ENCODE measurements at places on chromosomes 12 and 14.

- no peak for DNase-seq
These were observed 151.3 kb downstream of the TTC7B start for GRCh38 chr14:90664911-90665310.

DNA sequence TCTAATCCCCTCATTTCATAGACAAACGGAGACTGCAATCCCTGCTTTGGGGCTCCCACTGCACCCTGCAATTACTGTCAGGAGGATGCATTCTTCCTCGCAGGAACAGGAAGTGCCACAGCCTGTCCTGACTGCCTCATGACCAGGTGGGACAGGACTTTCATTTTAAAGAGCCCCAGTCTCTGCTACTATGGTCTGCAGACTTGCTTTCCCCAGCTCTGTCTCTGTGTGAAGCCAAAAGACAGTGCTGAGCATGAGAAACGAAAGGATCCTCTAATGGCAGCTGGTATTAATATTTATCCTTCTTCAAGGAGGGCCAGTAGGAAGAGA, 60.0 kb upstream of the PNMA1 start:
- no peak for DNase-seq

DNA sequence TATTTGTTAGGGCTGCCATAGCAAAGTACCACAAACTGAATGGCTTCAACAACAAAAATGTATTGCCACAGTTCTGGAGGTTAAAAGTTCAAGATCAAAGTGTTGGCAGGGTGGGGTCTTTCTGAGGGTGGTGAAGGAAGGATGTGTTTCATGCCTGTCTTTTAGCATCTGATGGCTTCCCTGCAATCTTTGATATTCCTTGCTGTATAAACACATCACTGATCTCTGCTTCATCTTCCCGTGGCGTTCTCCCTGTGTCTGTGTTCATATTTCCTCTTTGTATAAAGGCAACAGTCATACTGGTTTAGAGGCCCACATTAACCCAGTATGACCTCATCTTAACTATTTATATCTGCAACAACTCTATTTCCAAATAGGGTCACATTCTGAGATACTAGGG, 167.5 kb downstream of the BTG1 start:
- no peak for DNase-seq

- DNase-seq = no peak
These were observed 1.2 kb downstream of the KRT72 start for GRCh38 chr12:52600071-52600470.

DNA sequence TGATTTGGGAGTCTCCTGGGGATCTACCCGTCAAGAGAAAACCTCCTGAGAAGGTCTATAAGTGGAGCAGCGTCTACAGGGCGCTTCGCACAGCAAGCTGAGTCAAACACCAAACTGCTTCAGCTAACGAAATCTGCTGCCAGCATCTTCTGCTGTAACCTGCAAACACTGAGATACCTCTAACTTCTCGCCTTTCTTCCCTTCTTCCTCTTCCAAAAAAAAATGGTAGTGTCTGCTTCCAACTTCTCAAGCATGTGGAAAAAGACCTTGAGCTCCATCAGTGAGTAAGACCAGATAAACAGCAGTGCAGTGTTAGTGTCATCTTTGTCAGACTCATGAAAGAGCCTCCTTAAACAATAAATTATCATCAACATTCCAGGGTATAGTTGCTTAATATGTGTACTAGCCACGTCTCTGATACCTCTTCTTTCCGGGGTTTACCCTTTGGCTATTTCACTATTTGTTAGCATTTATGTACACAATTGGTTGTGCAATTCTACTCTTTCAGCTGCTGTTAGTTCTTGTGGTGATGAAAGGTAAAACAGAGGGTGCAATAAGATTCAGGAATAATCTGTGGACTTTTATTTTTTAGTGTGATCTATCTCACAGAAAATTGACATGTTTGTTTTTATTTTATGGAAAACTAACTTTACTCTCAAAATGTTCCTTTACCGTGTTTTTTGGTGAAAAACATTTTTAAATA, 81.6 kb downstream of the LLPH start:
- DNase-seq = no peak

- no peak for DNase-seq
These were observed 62.5 kb downstream of the MED13L start for GRCh38 chr12:116215023-116215422.

GRCh38 chr14:29587046-29587445, 340.6 kb downstream of the PRKD1 start:
- DNase-seq = no peak

GRCh38 chr14:104108570-104109541, 23.4 kb downstream of the ASPG start:
- DNase-seq = no peak

DNA sequence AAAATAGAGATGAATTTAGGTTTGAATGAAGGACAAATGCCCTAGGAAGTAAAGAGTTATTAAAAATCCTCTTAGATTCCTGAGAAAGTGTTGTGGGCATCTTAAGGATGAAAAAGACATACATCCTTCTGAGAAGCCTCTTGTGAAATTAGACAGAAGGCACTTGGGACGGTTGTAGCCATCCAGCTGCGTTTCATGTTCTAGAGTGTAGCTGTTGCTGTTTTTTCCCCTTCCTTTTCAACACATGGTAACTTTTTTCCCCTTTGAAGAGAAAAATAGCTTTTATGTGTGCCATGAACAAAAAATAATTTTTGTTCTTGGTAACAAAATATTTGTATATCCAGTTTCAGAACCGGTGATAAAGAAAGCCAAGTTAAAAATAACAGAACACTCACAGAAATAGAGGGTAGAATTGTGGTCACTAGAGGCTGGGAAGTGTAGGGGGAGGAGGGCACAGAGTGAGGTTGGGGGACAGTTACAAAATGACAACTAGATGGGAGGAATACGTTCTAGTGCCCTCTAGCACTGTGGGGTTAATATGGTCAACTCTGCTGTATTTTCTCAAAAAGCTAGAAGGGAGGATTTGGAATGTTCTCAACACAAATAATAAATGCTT, 58.4 kb downstream of the PTHLH start:
- no peak for DNase-seq

DNA sequence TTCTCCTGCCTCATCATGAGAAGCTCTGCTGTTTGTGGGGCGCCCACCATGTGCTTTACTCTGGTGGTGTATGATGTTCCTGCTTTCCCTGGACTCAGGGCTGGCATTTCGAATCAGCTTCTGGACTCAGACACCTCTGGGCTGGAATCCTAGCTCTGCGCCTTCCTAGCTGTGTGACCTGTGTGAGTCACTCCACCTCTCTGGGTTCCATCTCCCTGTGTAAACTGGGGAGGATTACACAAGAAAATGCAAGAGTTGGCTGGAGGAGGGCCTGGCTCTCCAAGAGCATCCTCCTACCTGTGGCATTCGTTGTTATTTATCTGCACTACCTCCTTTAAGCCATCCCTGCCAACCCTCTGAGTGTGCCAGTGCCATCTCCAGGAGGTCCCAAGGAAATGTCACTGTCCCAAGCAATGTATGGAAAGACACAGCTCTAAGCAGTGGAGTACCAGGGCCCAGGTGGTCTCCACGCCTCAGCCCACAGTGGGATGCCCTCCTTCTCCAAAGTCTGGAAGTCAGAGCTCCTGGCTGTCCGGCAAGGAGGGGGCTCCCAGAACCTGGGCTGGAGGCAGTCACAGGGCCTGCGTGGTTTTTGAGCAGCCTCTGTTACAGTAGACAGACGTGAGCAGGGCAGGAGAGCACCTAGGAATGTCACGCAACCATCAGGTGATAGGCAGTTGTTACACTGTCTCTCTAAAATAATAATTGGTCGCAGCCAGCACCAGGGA, 7.3 kb upstream of the TNFAIP2 start:
- no peak for DNase-seq

- no peak for DNase-seq
These were observed 487 bp upstream of the NRDE2 start for GRCh38 chr14:90332271-90332584.

- DNase-seq = no peak
These were observed 1.1 kb downstream of the DCTN2 start for GRCh38 chr12:57545809-57546437.

GRCh38 chr14:92711976-92712653, 36.3 kb downstream of the LGMN start:
- no peak for DNase-seq

- peak; percentile 83 for DNase-seq
These were observed 211.7 kb upstream of the FKBP4 start for GRCh38 chr12:2583091-2583497.

- no peak for DNase-seq
These were observed 232.4 kb upstream of the SFSWAP start for GRCh38 chr12:131478468-131478867.

- no peak for DNase-seq
These were observed 4.5 kb downstream of the TMX1 start for GRCh38 chr14:51244591-51244990.

- DNase-seq = no peak
These were observed 113.1 kb upstream of the FKBP4 start for GRCh38 chr12:2681450-2682205.

- DNase-seq = no peak
These were observed 253.1 kb downstream of the ANO2 start for GRCh38 chr12:5691943-5692342.

- no peak for DNase-seq
These were observed 20.2 kb downstream of the P2RX2 start for GRCh38 chr12:132638541-132639408.

GRCh38 chr12:121466794-121467637, 67.1 kb downstream of the RNF34 start:
- DNase-seq = peak; percentile 90

DNA sequence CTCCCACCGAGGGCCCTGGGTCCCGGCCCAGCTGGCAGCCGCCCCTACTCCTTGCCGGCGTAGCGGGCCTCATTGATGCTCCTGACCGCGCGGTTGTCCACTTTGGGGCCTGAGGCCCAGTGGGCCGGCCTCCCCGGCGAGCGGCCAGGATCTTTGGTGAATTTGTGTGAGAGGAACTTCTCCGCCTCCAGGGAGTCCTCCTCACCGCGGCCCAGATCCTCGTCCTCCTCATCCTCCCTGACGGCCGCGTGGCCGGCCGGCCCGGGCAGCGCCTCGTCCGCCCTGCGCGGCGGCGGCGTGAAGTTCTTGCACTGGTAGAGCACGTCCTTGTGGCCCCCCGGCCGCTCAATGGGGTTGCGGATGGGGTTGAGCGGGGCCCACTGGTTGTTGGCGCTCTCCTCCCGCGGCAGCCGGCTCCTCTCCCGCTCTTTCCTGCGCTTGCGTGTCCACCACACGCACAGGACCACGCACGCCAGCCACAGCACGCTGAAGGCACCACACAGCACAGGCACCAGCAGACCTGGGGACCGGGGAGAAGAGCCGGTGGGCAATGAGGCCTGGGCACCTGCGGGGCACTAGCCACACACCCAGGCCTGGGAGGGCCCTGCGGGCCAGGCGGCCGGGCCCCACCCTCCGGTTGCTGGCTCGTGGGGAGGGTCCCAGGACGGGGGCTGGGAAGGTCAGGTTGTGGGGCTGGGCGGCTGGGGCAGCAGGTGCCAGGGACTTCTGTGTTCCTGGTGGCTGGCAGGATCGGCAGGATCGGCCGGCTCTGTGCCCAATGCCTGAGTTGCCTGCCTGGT, 25.7 kb downstream of the JAG2 start:
- DNase-seq = no peak

DNA sequence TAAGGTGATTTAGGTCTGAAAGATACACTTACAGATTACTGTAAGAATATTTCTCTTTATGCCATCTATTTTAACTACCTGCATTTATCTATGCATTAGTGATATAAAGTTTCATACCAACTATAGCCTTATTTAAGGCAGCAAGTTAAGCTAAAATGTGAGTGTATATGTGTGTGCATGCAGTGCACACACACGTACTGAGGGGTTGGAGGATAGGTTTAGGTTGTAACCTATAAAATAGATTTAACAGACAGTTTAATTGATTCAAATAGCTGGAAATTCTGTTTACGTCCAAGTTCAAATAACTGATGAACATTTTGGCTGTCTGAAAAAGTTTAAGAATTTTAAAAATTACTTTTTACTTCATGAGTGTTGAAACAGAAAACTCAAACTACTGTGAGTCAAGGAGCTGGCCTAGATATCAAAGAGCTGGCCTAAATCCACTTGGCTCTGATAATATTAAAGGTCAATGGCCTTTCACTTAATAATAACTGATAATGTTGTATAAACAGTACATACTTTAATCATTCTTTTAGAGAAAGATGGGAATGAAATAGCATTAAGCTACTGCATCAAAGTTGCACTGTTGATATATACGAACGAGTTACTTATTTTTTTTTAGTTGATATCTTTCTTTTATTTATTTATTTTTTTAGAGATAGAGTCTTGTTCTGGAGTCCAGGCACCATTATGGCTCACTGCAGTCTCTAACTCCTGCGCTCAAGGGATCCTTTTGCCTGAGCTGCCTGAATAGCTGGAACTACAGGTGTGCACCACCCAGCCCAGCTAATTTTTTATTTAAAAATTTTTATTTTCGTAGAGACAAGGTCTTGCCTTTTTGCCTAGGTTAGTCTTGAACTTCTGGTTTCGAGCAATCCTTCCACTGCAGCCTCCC, 13.8 kb upstream of the KCNJ8 start:
- DNase-seq = no peak

GRCh38 chr14:94021416-94022157, 4.6 kb upstream of the OTUB2 start:
- DNase-seq = no peak

DNA sequence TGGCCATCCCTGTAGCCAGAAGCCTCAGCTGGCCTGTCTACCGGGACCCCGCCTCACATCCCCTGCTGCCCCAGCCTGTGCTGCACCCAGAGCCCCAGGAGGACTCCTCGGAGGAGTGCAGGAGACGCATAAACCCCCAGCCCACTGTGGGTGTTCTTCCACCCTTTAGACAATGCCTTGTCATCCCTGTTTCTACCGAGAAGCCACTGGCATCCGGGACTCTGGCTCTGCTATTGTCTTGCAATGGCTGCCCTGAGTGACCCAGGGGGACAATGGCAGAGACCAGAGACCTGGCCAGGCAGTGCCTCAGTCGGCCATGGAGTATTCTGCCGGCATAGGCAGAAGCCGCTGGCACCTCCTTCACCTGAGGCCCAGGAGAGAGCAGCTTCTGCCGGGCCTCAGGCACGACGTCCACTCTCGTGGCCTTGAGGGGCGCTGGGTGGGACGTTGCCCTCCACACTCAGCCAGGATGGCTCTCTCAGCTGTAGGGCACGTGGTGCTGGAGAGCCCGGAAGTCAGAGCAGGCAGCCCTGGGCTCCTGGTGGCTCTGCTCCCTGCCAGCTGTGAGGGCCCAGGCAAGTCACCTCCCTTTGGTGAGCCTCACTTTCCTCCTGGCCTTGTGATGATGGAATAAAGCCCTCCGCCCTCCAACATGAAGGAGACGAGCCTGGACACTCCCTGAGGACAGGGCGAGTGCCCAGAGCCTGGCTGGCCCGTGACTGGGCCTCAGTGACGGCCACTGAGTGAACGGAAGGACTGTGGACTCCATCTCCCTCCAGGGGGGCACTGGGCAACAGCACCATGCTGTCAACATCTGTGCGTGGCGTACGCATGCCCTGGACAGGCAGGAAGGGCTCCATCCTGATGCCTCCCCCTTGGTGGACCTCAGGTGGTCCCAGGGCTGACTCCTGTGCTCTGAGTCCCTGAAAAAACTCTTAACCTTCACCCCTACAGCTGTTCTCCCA, 41.0 kb downstream of the TRAFD1 start:
- no peak for DNase-seq

Measured in GM12892 (cell line).